ENCODE measurements at places on chromosomes 7 and 10.

GRCh38 chr7:67484244-67484751 lies 487.7 kb downstream of the TYW1 start:
- DNase-seq: peak; percentile 10

DNA sequence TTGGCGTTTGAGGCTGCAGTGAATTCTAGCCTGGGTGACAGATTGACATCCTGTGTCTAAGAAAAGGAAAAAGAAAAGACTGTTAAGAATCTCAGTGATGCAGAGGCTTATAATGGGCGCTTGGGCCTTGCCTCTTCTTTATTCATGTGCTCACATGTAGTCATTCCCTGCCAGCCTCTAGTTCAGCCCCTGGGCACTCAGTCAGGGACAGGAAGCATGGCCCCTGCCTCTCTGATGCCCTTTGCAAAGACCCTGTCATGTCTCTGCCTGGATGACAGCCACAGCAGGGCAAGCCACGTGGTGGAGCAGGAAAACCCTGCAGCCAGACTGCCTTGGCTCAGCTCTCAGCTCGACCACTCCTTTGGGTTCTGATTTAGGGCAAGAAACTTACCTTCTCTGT lies 368.9 kb downstream of the RPS24 start:
- DNase-seq: no peak

GRCh38 chr7:42770114-42770513 lies 141.8 kb downstream of the C7orf25 start:
- no peak for DNase-seq

DNA sequence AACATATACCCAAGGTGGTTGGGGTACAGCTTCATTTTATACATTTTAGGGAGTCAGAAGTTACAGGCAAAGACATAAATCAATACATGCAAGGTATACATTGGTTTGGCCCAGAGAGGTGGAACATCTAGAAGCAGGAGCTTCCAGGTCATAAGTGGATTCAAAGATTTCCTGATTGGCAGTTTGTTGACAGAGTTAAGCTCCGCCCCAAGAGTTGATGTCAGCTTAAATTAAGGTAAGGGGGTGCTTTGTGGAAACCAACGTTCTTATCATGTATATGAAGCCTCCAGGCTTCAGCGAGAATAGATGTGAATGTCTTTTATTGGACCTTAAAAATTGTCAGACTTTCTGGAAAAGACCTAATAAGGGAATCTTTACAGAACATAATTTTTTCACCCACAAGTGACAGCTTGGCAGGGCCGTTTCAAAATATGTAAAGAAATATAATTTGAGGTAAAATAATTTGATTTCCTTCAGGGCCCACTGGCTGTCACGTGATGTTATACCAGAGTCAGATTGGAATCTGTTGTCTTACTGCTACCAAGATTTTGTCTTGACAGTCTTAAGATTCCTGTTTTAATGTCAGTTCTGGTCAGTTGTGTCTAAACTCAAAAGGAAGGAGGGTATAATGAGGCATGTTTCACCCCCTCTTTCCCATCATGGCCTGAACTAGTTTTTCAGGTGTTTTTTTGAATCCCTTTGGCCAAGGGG lies 6.3 kb upstream of the PANK1 start:
- no peak for DNase-seq

DNA sequence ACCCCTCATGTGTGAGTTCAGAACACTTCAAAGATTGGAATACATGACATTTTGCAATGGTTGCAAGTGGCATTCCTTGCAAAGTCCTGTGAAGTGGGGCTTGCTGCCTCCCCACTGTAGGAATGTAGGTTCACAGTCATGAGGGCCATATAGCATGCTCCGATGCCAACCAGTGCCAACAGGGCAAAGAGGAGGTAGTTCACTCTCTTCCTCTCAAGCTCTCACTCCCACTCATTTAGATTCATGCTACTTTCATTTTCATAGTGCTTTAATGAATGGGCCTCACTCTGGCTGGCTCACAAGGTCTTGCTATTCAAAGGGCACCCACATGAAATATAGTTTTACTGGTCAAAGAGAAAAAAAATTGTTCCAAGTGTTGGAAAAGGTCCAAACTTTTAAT lies 169.9 kb upstream of the AOAH start:
- no peak for DNase-seq

GRCh38 chr7:50534690-50535290 lies 30.4 kb downstream of the DDC start:
- no peak for DNase-seq
